ENCODE measurements at places on chromosomes 7 and 10.

GRCh38 chr7:12802070-12802469 lies 114.6 kb downstream of the ARL4A start:
- no peak for DNase-seq

DNA sequence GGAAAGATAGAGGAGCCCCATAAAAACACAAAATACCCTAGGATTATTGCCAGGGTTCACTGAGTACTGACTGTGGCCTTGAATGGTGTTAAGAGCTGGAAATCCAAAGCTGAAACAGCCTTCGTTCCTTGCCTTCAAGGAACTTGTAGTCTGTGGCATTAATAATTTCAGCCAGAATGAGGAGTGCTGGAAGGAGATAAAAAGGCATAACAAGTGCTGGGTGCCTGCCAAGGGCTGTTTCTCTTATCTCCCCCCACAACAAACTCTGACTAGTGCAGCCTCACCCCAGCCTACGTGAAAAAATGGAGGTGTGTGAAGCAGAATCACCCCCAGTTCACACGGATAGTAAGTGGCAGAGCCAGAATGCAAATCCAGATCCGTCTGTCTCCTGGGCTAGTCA lies 199.1 kb upstream of the LYZL2 start:
- no peak for DNase-seq

- no peak for DNase-seq
These were observed 20.4 kb upstream of the KNDC1 start for GRCh38 chr10:133139551-133140065.

DNA sequence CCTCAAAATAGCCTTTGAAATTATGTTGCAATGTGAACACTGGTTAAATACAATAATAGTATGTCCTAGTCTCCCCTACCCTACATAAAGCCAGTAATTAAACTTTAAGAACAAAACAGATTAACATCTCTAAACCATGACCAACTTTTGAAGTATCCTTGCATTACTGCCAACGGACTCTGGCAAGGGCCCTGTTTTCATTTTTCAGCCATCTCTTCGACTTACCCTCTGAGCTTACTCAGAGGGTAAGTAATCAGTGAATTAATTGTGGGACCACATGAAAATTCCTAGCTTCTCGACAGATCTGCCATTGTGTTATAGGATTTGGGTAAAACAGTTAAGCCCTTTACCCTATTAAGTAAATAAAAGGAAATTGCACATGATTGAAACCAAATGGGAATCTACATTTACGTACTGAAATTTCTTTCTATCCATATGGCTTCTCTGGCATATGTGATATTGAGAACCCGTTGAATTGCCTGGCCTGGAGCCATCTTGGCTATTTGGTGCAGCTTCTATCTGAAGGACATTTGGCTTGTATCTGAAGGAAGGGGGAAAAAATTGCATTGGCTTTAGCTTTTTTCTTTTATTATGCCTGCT lies 39.6 kb downstream of the DYNC1I1 start:
- no peak for DNase-seq

DNA sequence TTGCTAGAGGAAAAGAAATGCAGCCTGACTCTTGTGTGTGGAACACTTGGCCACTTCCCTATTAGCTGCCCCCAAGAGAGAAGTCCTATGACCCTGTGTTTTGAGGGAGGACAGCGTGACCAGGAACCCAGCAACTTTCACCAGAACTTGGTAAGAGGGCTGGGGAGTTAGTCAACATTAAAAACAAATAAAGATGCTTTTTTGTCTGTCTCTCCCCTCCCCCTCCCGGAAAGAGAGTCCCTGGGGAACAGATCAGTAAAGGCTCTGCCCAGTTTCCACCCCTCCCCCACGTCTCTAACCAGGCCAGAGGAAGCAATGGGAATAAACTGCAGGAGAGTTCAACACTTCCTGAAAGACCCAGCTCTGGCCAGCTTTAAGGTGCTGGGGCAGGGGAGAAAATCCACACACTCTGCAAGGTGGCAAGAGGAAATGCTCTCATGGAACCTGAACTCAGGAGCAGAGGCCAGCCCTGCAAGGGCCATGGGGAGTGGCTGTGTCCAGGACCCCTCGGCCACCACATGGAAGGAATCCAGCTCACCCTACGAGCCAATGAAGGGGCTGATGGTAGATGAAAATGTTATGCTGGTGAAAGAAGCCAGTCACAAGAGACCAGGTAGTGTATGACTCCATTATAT lies 21.5 kb downstream of the SH3PXD2A start:
- DNase-seq, result no peak

DNA sequence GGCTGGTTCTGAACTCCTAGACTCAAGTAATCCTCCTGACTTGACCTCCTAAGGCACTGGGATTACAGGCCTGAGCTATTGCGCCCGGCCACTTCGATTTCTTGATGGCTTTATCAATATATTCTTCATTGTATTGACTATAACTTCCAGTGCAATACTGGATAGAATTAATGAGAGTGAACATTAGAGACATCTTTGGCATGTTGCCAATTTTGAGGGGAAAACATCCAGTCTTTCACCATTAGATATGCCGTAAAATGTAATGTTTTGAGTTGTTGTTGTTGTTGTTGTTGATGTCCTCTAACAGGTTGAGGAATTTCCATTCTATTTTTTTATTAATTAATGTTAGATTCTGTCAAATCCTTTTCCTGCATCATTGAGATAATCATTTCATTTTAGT lies 578.9 kb downstream of the ZWINT start:
- DNase-seq, result no peak

DNA sequence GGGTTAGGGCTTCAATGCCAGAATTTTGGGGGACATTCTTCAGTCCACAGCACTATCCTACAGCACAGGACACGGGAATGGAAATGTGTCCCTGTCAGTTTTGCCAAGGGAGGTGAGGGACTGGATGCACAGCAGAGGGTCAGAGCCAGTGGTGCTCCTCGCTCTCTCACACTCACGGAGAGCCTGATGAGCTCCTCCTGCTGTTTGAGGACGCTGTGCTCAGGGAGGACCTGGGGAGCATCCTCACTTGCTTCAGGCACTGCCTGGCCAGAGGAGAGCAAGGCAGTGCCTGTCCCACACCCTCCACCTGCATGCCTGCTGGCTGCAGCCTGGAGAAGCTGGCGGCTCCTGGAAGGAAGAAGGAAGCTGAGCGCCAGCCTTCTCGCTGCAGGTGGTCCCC lies 58.6 kb downstream of the RAMP3 start:
- no peak for DNase-seq

DNA sequence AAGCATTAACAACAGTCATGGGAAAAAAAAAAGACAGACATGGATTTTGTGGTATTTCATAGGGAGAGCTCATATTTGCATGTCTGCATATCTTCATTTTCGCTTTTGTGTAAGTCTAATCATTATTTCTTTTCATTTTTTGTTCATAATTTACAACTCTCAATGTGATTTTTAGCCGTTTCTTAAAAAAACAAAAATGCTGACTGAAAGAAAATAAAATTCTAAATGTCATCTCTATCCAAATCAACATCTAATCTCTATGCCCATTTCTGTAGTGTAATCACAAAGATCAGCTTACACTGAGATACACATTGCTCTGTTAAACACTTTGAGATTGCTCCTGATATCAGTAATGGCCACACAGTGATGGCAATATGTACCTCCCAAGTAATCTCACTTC lies 29.2 kb downstream of the CHRM2 start:
- no peak for DNase-seq

DNA sequence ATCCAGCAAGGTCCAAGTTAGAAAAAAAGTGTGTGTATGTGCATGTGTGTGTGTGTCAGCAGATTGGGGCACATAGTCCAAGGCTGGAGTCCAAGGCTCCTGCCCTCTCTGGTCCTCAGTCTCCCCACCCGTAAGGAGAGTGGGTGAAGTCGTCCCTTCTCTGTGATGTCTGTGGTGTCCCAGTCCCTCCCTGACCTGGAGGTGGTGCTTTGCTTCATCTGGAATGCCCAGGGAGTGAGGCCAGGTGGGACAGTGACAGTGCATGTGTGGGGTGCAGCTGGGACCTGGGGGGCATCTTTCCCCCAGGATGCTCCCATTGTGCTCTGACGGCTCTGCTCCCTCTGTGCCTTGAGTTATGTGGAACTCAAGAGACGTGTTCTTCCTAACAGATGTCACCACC lies 18.0 kb downstream of the AQP1 start:
- DNase-seq, result no peak

DNA sequence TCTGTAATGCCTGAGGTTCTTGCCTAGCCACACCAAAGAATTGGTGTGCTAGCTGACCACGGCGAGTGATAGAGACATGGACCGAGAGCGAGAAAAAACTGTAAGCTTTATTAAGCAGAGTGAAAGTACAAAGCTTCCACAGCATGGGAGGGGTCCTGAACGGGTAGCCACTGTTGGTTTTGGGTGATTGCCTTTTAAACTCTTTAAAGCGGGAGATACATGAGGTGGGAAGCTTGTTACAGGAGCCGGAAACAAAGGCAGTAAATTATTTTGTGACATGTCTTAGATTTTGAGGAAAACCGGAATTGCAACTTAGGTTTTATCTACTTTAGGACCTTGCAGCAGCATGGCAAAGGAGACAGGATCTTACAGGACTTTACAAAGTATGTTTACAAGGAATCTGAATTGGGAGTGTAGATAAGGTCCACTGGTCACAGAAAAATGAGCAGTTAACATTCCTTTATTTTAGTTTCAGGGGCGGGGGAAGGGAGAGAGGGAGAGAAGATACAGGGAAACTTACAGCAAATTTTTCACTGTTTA lies 252.7 kb upstream of the MBL2 start:
- no peak for DNase-seq

GRCh38 chr7:50304911-50305582 lies 531 bp downstream of the IKZF1 start:
- DNase-seq, result no peak

- no peak for DNase-seq
These were observed 105.4 kb downstream of the ZNF365 start for GRCh38 chr10:62479523-62479922.

GRCh38 chr10:127090138-127090537 lies 106.3 kb downstream of the INSYN2A start:
- no peak for DNase-seq

DNA sequence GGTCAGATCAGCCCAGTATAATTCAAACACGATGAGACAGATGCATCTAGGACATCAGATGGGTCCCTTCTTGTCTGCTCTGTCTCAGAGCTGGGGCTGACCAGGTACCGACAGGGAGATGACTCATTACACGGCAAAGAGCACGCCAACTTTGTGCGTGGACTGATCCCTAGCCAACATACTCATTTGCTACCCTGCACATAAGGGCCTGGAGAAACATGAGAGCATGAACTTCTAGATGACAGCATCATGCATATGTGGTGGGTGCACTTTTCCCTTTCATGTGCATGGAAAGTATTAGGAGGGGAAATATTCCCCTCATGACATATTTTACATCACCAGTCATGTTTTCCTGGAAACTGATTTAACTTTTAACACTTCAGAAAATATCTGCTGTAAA lies 35.1 kb upstream of the NPVF start:
- no peak for DNase-seq

DNA sequence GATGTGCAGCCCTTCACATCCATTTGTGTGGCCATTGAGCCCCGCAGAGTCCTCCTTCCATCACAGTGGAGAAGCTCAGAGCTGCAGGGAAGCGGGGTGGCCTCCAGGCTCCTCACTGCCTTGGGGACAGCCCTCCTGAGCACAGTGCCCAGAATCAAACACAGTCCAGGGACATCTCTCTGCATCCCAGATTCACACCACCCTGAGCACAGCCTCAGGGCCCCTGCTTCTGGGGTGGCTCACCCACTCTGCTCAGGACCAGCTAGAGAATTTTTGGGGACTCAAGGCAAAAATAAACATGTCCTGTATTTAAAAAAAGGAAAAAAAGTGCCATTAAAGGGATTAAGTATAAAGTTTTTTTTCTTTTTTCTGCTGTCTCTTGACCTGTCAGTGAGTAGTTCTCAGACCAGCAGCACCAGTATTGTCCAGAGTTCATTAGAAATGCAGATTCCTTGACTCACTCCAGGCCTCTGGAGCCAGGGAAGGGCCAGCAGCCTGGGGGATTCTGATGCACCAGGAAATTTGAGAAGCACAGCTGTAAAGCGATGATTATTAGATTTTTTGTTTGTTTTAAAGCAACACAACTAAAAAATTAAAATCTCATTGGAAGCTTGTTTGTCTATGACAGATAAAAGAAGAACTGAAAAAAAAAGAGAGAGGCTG lies 61.6 kb downstream of the ARHGAP22 start:
- DNase-seq, result no peak

- DNase-seq, result no peak
These were observed 106.8 kb downstream of the UBE2H start for GRCh38 chr7:129845972-129846327.

DNA sequence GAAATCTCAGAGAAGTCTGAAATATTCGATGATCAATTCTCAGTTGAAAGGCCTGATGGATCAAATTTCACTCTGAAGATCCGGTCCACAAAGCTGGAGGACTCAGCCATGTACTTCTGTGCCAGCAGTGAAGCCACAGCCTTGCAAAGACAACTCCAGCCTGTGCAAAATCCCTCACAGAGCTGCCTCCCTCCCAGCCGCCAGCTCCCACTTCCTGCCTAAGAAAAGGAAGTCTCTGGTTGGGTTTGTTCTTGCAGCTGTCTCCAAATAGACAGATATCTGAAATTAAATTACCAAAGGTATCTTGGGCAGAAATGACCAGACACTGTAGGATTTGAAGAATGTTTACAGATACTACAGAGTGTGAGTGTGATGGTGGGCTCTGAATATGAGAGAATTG lies 43.4 kb upstream of the PRSS58 start:
- DNase-seq, result no peak

DNA sequence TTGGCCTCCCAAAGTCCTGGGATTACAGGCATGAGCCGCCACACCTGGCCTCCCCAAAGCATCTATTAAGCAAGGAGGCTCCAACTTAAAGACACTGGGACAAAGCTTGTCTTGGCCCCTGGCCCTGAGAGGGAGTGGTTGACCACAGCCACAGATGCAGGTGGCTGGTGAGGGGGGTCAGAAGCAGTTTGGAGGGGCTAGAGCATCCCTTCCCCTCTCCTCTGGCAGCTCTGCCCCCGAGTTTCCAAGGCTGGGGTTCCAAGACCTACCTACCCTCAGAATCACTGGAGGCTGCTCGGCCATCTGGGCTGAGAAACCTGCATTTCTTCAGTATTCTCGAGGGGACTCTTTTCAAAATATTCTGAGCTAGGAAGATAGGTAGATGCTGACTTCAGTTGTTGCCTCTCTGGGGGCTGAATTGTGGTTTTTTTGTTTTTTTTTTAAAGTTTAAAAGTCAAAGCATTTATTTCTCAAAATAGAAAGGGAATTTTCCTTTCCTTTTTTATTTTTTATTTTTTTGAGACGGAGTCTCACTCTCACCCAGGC lies 32.6 kb downstream of the DDIT4 start:
- DNase-seq, result no peak

All from SHP77 (cell line).